Stimulated activated CD4-positive, alpha-beta T cell treated with anti-CD3 and anti-CD28 coated beads, Interleukin-15, amount 100 ng/mL, for 24 hours (primary cell): ENCODE measurements at places on chromosomes 1 and 21.

DNA sequence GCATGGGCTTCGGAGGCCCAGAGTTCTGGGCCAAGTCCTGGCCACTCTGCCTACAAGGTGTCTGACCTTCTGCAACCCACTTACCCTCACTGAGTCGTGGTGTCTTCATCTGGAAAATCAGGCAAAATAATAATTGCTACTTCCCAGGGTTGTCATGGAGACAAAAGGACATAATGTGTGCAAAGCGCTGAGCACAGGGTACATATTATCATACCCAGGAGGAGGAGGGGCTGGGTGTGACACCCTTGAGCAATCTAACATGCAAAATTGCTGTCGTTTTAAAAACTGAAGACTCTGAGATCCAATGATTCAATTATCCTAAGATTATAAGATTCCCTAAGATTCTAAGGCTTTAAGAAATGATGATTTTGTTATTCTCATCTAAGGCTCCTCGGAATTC, 459.5 kb downstream of the PTPRU start:
- no peak for DNase-seq

- DNase-seq, result no peak
These were observed 112.3 kb upstream of the COL11A1 start for GRCh38 chr1:103220631-103221041.

- no peak for DNase-seq
These were observed 434.3 kb downstream of the GPATCH2 start for GRCh38 chr1:217196616-217197015.

DNA sequence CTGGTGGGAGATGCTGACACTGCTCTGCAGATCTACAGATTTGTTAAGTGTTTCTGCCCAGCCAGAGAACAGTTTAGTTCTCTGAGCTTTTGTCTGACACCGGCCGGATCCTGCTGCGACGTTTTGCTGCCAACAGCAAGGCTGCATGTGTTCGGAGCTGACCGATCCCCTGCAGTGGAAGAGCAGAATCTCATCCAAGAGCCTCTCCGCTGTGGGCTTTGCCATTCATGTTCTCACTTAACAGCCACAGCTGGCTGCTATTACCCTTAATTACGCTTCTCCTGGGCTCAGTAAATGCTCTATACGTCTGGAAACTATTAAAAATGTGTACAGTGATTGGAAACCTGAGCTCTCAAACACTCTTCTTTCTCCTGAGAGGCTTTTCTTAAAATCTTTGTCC, 105.3 kb downstream of the BCAR3 start:
- no peak for DNase-seq

DNA sequence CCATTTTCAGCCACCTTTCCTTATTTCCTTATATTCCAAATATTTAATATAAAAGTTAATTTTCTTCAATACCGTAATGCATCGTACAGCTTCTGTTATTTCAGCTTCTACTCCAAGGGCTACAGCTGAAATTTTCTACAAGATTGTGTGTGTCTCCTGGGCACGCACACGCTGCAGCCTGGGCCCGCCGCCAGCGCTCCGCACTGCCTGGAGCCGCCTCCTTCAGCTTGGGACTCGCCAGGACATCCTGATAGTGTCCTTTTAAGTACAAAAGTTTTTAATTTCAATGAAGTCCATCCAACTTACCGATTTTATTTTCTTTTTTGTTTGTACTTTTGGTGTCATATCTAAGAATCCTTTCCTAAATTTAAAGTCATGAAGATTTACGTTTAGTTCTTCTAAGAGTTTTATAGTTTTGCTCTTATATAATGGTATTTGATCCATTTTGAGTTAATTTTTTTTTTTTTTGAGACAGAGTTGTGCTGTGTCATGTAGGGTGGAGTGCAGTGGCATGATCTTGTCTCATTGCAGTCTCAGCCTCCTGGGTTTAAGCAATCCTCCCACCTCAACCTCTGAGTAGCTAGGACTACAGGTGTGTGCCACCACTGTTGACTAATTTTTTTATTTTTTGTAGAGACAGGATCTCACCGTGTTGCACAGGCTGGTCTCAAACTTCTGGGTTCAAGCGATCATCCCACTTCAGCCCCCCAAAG, 82.8 kb downstream of the AXDND1 start:
- no peak for DNase-seq

GRCh38 chr1:66733348-66734017, 18.8 kb upstream of the DYNLT5 start:
- DNase-seq, result no peak

DNA sequence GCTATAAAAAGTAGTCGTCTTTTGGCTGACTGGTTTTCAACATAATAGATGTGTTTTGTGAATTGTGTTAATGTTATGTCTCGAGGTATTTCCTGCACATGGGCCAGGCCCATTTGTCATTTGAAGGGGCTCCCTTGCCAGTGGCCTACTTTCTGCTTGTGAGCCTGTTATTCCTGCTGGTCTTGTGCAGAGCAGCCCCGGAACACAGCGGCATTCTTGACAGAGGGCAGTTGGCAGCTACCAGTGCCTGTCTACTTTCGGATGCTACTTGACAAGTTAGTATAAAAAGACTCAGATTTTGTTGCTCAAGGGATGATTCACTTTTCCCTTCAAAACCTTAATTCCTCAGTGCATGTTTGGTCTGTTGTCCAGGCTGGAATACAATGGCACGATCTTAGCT, 28.5 kb downstream of the PGM1 start:
- no peak for DNase-seq

GRCh38 chr1:43425045-43425444, 28.7 kb downstream of the HYI start:
- no peak for DNase-seq

- no peak for DNase-seq
These were observed 542.2 kb downstream of the DPYD start for GRCh38 chr1:97378596-97378995.

GRCh38 chr1:174726880-174727585, 272.7 kb upstream of the CACYBP start:
- DNase-seq, result no peak

DNA sequence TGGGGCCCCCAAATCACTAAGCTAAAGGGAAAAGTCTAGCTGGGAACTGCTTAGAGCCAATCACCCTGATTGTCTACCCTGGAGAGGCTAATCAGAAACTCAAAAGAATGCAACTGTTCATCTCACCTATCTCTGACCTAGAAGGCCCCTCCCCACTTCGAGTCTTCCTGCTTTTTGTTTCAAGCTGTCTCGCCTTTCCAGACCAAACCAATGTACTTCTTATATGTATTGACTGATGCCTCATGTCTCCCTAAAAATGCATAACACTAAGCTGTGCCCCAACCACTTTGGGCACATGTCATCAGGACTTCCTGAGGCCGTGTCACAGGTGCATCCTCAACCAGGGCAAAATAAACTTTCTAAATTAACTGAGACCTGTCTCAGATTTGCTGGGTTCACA, 209.5 kb downstream of the APP start:
- no peak for DNase-seq

DNA sequence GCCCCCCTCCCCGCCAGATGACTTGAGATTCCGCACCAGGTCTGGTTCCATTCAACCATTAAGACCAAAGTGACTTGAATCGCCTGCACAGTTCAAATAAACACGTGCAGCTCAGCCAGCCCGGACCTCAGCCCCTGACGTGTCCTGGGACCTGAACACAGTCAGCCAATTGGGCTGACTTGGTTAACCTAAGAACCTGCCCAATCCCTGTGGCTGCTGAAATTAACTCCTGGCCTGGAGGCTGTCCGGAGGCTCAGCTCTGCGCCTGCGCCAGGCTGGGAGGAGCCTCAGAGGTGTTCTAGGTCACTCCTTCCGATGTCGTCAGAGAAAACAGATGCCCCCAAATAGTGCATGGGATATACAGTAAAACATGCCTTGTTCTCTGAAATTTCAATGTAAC, 73.4 kb downstream of the SCCPDH start:
- DNase-seq, result no peak

GRCh38 chr21:41369105-41369919, 7.5 kb downstream of the MX2 start:
- peak; percentile 53 for DNase-seq

DNA sequence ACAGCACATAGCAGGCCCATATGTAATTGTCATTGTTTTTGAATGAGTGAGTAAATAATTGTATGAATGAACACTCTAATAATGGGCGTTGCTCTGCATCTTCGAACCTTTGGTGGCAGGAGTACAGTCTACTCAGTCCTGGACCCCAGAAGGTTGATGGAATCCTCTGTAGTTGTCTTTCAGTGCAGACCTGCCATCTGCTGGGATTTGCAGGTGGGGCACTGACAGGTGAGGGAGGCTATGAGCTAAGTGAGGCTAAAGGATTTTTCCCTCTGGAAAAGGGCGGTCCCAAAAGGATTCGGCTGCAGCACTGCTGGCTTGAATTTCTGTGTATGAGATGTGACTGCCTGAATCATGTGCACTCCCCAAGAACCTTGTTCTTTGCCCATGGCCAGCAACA, 53.4 kb downstream of the PLXNA2 start:
- DNase-seq, result no peak

DNA sequence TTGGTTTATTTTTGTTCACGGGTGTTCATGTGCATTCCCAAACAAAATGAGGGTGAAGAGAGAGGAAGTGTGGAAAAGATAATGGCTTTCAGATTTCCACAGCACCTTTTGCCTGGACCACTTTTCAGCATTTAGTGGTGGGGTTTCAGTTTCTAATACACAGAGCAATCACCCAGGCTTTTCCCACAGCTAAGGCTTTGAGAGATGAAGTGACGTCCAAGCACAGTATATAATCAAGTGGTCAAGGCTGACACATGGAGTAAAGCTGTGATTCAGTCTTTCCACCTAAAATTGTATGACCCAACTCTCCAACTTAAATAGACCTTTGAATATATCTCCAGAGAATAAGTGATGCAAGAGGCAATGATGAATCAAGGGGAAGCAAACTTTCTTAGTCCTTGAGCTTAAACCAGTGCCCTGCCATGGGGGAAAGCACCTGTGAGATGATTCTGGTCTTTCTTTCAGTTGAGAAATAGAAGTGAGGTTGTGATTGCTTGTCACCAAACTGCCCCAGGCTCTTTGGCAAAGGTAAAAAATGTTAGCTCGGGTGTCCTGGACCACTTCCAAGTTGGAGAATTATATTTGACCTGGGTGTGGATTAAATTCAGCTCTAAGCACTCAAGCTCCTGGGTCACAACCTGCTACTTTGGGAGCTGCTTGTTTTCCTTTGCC, 2.4 kb upstream of the PIK3R3 start:
- DNase-seq, result no peak

- peak; percentile 68 for DNase-seq
These were observed 7.9 kb upstream of the TNNT2 start for GRCh38 chr1:201385299-201385891.

GRCh38 chr1:231357831-231358354, 19.8 kb downstream of the SPRTN start:
- DNase-seq, result peak; percentile 28

GRCh38 chr1:46070164-46070814, 62.1 kb downstream of the PIK3R3 start:
- no peak for DNase-seq

- DNase-seq, result no peak
These were observed 296.9 kb upstream of the RUNX1 start for GRCh38 chr21:35345954-35346353.

DNA sequence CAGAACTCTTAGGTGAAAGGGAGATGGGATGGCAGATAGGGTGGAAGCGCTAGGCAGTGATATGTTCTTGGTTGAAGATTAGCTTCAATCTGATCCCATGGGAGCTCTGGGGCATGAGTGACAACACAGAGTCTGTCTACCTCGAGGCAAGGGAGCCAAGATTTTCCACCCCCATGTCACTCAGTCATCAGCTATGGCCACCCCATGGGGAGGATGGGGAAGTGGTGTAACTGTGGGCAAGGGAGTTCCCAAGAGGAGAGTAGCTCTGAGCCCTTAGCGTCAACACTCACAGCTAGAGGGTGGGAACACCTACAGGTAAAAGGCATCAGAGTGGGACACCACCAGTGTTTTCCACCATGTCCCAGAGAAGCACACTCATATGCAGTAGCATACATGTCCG, 30.3 kb upstream of the C1QA start:
- no peak for DNase-seq

DNA sequence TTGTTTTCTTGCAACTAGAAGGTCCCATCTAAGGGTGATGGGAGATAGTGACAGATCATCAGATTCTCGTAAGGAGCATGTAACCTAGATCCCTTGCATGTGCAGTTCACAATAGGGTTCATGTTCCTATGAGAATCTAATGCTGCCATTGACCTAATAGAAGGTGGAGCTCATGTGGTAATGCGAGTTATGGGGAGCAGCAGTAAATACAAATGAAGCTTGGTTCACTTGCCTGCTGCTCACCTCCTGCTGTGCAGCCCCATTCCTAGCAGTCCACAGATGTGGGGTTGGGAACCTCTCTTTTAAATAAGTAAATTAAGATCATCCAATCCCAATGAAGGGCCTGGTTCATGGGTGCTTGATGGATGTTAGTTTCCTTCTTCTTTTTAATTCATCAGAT, 148.7 kb upstream of the ATP1B1 start:
- no peak for DNase-seq

GRCh38 chr21:40143822-40144525, 276.7 kb downstream of the PCP4 start:
- peak; percentile 65 for DNase-seq

DNA sequence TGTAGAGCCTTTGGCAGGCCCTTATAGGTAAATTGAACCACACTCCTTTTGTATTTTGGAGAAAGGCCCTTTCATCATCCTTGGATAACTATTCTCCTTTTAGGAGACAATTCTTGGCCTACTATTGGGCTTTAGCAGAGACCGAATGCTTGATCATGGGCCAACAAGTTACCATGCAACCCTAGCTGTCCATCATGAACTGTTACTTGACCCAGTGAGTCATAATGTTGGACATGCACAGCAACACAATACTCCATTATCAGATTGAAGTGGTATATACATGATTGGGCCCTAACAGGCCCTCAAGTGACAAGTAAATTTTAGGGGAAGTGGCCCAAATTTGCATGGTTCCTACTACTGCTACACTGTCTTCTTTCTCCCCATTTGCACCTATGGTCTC, 84.4 kb downstream of the CATSPERE start:
- no peak for DNase-seq

DNA sequence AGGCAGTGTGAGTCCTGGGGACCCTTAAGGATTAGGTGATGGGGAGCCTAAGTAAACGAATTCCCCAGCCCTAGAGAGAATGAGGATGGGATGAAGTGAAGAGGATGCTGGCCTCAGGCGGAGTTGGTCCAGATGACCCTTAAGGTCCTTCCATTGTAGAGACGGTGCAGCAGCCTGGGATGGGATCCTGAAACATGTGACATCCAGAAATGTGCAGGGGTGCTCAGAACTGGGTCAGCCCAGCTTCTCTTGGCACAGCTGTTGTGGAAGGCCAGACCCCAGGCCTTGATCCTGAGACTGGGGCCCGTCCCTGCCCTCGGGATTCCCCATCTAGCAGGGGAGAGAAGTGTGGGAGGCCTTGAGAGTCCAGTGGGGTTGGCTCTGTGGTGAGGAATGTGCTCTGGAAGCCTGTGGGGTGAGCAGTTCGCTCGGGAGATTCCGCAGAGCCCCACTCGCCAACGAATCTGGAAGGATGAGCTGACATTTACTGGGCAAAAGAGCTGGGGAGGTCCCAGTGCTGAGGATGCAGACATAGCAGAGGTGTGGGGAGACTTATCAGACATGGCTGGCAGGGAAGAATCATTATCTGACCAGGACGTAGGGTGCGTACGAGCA, 28.1 kb downstream of the A3GALT2 start:
- no peak for DNase-seq

GRCh38 chr1:182702826-182703524, 18.6 kb upstream of the RGS8 start:
- DNase-seq, result no peak
